ENCODE measurements at places on chromosomes 7 and 10. TPM values are rescaled to one million over a fixed set of nuclear protein-coding genes. Genes with fewer than 3 reads are reported as not detected.

The SEC24C gene
- total RNA-seq = 92.4 TPM

The PCLO gene
- total RNA-seq = 3.8 TPM

The CNNM1 gene
- under 0.01 TPM for total RNA-seq

The HOXA2 gene
- not detected for total RNA-seq

The ZFAND2A gene
- total RNA-seq = 63.1 TPM

The ZNF438 gene
- total RNA-seq = 0.79 TPM

The SSMEM1 gene
- total RNA-seq = not detected

The SORCS1 gene
- not detected for total RNA-seq

The PNLIP gene
- under 0.01 TPM for total RNA-seq

The LRMDA gene
- 3.1 TPM for total RNA-seq

The OR13A1 gene
- not detected for total RNA-seq

The EZH2 gene
- 6.6 TPM for total RNA-seq

The VENTX gene
- total RNA-seq = not detected

The NME8 gene
- total RNA-seq = not detected

The VWDE gene
- 3.6 TPM for total RNA-seq

The IL6 gene
- 0.53 TPM for total RNA-seq

The BMPER gene
- 0.13 TPM for total RNA-seq

The UPF2 gene
- total RNA-seq = 26.0 TPM

The TYW1B gene
- total RNA-seq = 3.2 TPM

The RNF148 gene
- total RNA-seq = 0.26 TPM

The NT5C3A gene
- total RNA-seq = 49.8 TPM

The CFAP69 gene
- total RNA-seq = 0.53 TPM

The TUBB8 gene
- total RNA-seq = not detected

The MMD2 gene
- not detected for total RNA-seq

DNA sequence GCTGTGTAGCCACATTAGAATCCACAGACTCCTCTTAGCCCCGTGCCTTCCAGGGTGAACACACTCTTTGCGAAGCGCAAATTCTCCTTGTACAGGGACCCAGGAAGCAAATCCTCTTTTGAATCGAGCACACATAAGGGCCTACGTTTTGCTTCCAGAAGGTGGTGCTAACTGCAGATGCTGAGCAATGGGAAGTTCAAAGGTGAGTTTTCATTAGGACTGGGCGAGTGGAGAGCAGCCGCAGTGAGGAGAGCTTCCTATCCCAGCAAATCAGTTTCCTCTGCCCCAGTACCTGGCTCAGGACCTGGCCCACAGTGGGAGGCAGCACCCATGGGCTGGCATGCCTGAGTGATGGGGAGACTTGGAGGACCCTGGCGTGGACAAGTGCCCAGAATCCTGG is 23.5 kb upstream of the GPR26 start:
- no peak for DNase-seq

GRCh38 chr7:106270122-106270977 is 14.4 kb downstream of the NAMPT start:
- DNase-seq = no peak

GRCh38 chr10:44465401-44466115 is 80.7 kb upstream of the CXCL12 start:
- DNase-seq = no peak

- DNase-seq = no peak
These were observed 66.1 kb upstream of the KAT6B start for GRCh38 chr10:74760086-74760979.

GRCh38 chr7:23120106-23120505 is 14.5 kb downstream of the KLHL7 start:
- no peak for DNase-seq

DNA sequence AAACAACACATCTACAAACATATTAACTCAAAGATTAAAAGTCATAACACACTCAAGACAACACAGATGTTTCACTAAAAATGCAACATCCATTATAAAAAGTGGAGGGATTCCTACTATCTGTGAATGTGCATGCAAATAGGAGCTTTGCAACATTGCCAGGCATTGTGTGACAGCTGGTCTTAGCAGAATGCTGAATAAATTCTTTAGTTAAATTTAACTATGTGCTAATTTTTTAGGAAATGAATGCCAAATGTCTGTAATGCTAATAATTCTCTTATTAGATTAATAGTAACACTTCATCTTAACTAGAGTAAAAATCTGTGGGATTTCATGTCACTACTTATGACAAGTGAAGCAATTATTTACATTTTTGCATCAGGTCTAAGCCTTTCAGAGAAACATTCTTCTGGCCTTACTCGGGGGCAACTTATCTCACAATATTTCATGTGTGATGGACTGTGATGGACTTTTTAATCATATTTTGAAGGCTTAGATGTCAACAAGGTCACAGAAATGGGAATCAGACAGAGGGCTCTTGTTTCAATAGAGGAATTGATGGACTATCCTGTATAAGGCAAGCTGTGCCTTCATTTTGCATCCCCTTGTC is 524.6 kb upstream of the KCND2 start:
- DNase-seq = no peak

DNA sequence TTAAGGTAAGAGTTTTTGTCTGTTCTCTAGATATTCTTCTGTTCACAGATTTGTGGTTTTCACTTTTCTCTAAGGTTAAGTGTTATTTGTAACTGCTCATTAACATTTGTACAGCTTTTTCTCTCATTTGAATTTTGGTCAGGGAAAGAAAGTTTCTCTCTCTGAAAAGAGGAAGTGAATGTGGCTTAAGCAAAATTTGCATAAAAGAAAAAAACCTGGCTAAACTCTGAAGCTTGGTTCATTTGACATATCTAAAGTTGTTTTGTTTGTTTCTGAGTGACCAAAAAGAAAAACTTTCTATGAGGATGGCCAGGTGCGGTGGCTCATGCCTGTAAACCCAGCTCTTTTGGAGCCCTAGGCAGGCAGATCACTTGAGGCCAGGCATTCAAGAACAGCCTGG is 22.0 kb upstream of the SLC26A4 start:
- DNase-seq = no peak

- peak; percentile 8 for DNase-seq
These were observed 272.6 kb upstream of the NPSR1 start for GRCh38 chr7:34385384-34385783.

GRCh38 chr10:75088640-75089039 is 22.8 kb upstream of the SAMD8 start:
- no peak for DNase-seq

DNA sequence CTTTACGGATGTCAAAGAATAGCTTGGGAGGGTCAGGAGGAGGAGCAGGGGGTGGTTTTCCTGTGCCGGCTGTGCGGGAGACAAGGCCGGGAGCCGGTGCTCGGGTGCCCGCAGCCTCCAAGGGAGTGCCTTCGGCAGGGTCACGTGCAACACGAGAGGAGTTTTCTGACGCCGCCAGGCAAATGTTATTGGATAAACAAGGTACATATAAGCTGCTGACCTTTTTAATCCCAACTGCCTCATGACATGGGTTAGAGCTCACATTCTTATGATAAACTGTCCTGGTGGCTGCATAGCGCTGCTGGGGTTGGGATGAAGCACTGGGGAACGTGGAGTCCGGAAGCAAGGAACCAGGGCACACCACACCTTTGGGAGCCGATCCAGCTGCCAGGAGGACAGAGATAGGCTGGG is 124.8 kb upstream of the PDLIM1 start:
- DNase-seq = no peak

- DNase-seq = peak; percentile 69
These were observed 41.0 kb downstream of the STRA8 start for GRCh38 chr7:135274495-135275268.

- DNase-seq = no peak
These were observed 46.2 kb upstream of the CCDC3 start for GRCh38 chr10:13047529-13048206.

DNA sequence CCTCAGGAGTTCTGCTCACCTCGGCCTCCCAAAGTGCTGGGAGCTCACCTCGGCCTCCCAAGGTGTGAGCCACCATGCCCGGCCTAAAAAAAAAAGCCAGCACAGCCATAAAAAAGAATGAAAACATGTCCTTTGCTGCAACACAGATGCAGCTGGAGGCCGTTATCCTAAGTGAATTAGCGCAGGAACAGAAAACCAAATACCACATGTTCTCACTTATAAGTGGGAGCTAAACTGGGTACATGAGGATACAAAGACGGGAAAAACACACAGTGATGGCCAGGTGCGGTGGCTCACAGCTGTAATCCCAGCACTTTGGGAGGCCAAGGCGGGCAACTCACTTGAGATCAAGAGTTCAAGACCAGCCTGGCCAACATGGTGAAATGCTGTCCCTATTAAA is 20.9 kb downstream of the PSPH start:
- DNase-seq = no peak

DNA sequence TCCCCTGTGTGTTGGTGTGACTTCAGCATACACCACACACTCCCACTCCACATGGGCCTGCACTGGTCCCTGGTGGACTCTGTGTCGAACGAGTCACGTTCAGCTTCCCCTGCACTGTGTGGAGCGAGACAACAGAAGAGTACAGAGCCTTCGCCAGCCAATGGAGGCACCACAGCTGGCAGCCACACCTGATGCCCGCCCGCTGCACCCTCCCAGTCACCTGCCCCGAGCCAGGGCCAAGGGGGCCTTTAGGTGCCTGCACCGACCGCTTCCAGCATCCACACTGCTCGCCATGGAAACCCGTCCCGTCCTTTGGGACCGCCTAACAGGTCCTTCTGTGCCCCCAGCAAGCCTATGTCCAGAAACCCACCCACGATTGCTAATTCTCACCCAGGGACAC is 9.2 kb downstream of the FOXL3 start:
- DNase-seq = no peak

GRCh38 chr10:108894402-108895301 is 1028.7 kb downstream of the XPNPEP1 start:
- DNase-seq = no peak

DNA sequence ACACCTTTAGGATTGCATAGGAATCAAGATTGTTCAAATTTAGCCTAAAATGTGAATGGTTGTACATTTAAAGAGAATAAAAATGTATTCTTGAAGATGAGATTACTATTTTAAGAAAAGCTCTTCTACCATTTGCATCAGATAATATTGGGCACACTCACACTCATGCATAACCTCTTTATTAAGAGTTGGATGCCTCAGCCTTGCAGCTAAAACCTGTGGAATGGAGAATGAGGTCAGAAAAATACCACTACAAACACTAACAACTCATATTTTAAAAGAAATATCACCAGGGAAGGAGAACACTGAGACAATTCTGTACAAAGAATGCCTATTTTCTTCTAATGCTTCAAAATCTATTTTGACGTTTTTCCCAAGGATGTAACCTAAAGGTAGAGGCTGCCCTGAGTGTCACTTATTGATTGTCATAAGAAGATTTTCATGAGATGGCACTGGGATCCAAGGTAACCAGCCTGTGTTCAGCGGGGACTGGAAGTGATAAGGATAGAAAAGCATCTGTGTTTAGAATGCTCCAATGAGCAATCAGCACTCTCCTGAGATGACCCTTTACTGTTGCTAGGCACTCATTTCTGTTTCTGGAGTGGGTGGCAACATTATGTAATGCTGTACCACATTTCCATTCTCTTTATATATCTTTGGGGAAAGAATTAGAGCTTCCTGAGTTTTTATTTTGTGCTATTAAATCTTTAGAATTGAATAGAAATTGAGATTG is 26.6 kb downstream of the REEP3 start:
- peak; percentile 12 for DNase-seq

- peak; percentile 44 for DNase-seq
These were observed 478.6 kb downstream of the LRMDA start for GRCh38 chr10:75910032-75910431.

GRCh38 chr10:46084321-46085165 is 38.5 kb upstream of the MSMB start:
- no peak for DNase-seq

- no peak for DNase-seq
These were observed 6.7 kb downstream of the DDC start for GRCh38 chr7:50558294-50559053.

GRCh38 chr10:34626158-34626880 is 188.8 kb downstream of the PARD3 start:
- no peak for DNase-seq

DNA sequence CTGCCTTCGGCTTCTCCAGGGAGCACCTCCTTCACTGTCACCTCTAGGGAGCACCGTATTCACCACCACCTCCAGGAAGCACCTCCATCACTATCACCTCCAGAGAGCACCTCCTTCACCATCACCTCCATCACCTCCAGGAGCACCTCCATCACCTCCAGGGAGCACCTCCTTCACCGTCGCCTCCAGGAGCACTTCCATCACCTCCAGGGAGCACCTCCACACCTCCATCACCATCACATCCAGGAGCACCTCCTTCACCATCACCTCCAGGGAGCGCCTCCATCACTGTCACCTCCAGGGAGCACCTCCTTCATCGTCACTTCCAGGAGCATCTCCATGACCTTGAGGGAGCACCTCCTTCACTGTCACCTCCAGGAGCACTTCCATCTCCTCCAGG is 102.3 kb downstream of the DNAJB6 start:
- no peak for DNase-seq

- no peak for DNase-seq
These were observed 235.2 kb downstream of the TMEM26 start for GRCh38 chr10:61217851-61218565.

- DNase-seq = peak; percentile 10
These were observed 29.3 kb downstream of the DYNC2I1 start for GRCh38 chr7:158885624-158886023.

DNA sequence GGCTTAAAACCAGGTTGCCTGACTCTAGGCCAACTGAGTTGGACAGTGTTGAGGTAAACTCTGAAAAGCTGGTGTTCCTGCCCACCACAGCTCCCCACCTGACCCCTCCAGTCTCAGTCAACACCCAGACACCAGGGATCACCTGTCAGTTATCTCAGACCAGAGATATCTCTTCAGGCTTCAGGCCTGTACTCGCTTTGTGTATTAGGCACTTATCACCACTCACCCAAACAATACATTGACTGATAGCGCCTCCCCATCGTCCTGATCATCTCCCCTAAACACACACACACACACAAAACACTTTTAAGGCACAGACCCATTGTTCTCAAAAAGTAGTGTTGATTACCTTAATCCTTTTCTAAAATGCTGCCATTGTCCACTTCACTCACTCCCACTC is 111.5 kb downstream of the PLCE1 start:
- DNase-seq = no peak

DNA sequence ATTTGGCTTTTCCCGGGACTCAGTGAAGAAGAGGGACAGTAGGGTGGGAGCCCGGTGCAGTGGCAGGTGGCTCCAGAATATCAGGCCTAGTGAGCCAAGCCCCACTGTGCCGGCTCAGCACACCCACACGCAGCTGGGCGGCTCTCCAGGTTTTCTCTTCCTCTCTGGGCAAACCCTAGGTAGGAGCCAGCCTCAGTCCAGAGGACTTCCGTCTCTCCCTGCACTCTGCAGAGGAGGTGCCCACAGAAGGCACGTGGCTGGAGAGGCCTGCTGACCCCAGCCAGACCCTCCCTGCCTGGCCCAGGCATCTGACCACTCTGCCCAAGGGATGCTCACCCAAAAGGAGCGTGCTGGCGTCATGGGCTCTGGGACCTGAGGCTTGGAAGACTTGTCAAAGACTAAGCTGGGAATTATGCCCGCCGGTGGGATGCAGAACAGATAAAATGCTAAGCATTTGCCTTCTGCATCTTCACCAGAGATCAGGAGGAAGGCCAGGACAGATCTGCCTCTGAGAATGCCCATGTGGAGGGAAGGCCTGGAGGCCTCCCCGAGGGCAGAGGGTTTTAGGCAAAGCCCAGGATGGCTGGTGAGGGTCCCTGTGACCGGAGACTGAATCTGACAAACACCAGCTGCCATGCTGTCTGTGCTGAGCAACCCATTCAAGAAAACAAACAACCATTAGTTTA is 40.2 kb downstream of the TCERG1L start:
- no peak for DNase-seq

Measured in bronchial epithelial cell (primary cell).